ENCODE measurements at places on chromosomes 16 and 17.

- DNase-seq, result no peak
Observed at GRCh38 chr16:9248162-9248561, 156.7 kb downstream of the HAPSTR1 start.

GRCh38 chr16:56145369-56145768 is 45.9 kb upstream of the GNAO1 start:
- DNase-seq, result no peak

GRCh38 chr16:52548261-52549010 is 1.5 kb upstream of the TOX3 start:
- no peak for DNase-seq

GRCh38 chr16:19228575-19228974 is 57.0 kb upstream of the CLEC19A start:
- DNase-seq, result no peak

GRCh38 chr16:77745972-77746371 is 23.7 kb downstream of the NUDT7 start:
- DNase-seq, result no peak

DNA sequence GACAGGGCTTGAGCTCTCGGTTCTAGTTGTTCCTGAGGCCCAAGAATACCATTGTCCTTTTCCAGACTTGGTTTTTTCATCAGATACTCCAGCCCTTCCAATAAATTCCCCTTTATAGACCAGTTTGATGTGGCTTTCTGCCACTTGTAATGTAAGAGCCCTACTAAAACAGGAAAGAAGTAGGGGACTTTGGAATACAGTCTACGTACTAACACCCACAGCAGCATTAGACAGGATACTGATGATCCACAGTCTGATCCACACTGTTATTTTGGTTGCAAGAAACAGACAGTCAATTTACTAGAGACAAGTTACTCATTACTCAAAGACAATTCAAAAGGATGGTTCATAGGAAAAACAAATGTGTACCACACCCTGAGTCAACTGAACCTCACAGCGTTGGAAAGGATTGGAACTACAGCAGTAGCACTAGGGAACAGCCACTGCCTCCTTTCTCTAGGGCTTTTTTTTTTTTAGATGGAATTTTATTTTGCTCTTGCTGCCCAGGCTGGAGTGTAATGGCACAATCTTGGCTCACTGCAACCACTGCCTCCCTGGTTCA is 45.9 kb upstream of the MED13 start:
- DNase-seq, result no peak

- no peak for DNase-seq
Observed at GRCh38 chr17:69282002-69282401, 44.9 kb downstream of the ABCA5 start.

- no peak for DNase-seq
Observed at GRCh38 chr16:19083670-19084069, 16.3 kb downstream of the COQ7 start.

Measured in RKO (cell line).